ENCODE measurements at places on chromosomes 16 and 17.
A peak's percentile ranks its signal among the peaks of the same experiment; 100 is the strongest.

DNA sequence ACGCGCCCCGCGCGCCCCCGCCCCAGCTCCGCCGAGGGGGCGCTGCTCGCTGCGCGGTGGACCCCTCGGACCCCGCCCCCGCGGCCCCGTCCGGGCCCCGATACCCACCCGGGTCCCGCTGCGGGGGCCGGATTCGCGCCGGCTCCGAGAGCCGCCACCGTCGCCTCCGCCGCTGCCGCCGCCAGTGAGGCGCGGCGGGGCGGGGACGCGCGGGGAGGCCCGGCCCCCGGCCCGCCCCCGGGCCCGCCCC lies at the start of gene TBC1D16:
Gene TBC1D16 (minus strand): TSS at position 186 of the 250 bp plus-strand sequence. CDS start 22,325 bp downstream, outside the sequence.
- no peak for DNase-seq

DNA sequence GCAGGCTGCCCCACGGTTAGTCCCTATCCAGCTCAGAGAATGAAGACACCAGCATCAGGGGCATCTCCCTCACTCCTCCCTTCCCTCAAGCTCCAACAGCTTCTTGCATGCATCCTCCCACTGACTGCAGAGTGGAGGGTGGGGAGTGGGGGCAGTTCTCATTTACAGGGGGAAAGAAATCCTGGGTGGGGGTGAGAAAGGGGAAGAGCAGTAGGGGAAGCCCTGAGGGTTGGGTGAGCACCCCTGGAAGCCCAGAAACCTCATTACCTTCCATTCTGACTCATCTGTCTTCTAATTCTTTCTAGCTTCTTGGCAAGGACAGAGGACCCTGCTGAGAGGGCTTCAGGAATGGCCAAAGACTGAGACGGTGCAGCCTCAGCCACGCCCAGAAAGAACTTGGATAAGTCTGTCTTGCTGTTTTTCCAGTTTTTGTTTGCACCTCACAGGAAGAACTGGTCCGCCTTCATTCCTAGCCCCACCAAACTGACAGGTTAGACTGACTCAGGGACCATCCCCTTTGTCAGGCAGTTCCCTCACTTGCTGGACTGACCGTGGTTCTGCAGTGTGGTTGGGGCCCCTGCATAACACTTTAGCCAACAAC lies 52.5 kb upstream of the WSB1 start:
- peak; percentile 59 for DNase-seq

DNA sequence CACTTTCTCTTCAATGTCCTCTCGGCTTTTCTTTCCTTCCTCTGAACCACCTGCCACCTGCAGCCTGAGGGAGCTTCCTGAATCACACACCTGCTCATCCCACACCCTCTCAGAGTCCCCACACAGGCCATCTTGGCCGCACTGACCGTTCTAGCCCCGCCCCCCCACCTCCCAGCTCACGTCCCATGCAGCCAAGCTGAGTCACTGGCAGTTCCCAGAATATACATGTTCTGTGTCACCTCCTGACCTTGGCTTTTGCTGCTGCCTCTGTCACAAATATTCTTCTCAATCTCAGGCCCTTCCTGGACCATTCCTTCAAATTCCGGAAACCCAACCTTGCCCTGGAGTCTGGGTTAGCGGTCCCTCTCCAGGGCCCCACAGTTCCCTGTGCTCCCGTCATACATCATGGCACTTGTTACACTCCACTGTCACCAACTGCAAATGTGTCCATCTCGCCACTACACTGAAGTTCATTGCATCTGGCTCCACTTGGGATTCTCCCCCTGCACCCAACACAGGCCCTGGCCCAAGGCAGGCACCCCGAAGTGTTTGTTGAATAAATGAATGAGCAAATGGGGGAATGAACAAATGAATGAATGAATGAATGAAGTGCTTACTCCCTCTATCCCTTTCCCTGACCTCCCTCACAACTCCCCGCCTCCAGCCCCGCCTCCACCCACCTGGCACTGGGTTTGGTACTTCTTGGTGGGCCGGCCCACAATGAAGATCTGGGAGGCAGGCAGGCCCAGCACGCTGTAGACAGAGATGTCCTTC lies 12.8 kb downstream of the PIMREG start:
- DNase-seq: peak; percentile 81

GRCh38 chr17:65156185-65156834 lies 19.1 kb downstream of the RGS9 start:
- no peak for DNase-seq

- peak; percentile 77 for DNase-seq
Measured at GRCh38 chr17:29958947-29959657, 17.7 kb downstream of the EFCAB5 start.

GRCh38 chr16:75443298-75443697 lies 10.0 kb upstream of the CFDP1 start:
- DNase-seq: no peak

DNA sequence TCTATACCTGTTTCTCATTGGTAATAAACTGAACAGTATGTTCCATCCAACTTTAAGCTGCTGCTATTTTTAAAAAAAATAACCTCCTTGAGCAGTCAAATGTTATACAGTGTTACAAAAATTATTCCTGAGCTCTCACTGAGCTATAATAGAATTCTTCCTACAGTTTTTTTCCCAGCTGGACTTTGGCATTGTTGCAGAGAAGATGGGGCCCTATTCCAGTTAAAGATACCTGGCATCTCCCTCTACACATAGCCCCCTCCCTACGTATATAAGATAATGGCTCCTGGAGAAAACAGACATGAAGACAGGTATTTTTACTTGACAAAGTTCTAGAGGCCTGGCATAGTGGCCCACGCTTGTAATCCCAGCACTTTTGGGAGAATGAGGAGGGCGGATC lies 1.6 kb upstream of the COX6A2 start:
- no peak for DNase-seq

DNA sequence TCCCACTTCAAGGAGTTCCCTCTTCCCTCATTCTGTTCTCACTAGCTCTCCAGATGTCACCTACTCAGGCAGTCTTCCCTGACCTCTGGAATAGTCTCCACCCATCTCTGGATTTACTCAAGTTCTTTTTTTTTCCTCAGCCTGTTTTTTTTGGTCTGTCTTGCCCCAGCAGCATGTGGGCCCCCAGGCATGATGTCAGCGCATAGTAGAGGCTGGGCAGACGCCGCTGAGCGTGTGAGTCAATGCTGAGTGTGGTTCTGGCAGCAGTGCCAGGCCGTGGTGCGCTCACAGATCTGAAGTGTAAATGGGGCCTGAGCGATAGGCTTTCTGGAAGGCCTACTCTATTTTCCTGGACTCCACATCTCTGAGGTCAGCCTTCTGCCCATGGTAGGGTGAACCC lies 2.7 kb upstream of the KCNJ18 start:
- peak; percentile 60 for DNase-seq

DNA sequence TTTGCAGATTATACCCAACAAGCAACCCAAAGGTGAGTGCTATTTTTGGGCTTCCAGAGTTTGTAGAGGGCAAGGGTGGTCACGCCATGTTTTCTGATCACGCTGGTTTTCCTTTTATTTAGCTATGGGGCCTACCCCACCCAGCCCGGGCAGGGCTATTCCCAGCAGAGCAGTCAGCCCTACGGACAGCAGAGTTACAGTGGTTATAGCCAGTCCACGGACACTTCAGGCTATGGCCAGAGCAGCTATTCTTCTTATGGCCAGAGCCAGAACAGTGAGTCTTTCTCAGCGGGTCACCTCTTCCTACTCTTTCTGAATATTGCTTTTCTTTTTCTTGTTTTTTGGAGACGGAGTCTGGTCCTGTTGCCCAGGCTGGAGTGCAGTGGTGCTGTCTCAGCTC lies 2.5 kb downstream of the FUS start:
- no peak for DNase-seq

DNA sequence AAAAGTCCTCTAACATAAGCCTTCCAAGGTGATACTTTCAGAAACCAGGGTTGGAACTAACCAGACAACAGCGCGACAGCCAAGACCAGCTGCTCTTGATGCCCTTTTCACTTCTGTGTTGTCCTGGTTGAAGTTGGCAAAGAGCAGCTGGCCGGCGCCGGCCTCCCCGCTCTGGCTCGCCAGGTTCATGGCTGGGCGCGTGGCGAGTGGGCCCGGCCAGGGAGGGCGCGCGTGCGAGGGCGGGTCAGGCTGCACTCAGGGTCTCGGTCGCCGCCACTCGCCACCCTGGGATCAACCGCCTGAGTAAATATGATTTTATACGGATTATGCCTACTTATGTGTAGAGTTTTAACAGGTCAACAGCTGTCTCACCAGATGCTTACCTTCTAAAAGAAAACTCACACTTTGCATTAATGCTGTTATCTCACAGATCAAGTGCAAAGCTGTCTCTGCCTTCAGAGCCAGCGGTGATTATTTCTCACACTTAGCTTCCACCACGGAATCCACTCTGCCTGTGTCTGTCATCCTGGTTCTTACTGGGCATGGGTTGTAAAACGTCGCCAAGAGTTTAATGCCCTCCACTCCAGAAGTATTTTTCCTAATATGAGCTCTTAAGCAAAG lies 13.5 kb downstream of the KCTD2 start:
- DNase-seq: no peak

DNA sequence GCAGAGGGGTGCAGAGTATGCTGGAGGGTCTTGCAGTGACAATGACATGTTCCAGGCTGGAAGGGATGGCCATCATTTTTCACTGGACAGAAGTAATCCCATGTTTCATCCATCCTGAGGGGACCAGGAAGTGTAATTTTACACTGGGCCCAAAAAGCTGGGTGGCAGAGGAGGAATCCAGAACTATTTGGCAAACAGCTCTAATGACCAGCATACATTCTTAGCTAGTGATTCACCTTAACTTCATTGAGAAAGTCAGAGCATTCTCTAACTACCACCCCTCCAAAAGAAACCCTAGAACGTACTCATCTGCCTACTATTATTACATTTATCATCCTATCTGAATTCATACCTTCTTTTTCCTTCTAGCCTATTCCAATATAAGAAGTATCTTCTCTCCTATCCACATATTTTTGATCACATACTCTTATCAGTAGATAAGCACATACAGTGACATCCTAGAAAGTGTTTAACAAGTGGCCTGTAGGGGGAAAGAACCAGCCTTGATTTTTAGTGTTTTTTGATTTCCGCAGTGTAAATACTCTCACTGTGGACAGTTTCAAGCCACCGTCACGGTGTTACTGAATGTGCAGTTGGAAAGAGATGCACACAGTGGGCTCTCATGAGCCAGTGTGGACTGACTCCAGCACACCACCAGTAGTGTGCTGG lies 118.1 kb downstream of the FTO start:
- DNase-seq: peak; percentile 80

DNA sequence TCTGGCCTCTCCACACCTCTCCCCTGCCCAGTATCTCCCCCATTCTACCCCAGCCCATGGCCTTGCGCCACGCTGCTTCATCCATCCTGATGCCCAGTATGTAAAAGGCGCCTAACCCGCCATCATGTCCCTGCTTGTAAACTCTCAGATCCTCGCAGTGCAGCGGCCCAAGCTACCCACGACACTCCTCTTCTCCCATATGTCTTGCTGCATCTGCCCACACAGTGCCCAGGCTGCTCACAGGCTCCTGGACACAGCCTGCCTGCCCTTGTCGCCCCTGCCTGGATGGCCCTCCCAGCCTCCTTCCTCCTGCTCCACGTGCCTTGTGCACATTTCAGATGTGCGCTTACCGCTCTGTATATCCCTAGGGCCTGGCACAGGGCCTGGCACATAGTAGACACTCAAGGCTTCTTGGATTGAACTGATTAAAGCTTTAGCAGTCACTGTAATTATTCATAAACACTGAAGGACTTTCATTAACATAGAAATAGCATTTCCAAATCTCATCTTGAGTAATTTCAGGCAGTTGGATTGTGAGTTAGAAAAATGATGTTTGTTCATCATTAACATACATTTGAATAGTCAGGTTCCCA lies 129.1 kb downstream of the CLEC16A start:
- no peak for DNase-seq

GRCh38 chr16:53611179-53611696 lies 92.4 kb downstream of the RPGRIP1L start:
- no peak for DNase-seq

DNA sequence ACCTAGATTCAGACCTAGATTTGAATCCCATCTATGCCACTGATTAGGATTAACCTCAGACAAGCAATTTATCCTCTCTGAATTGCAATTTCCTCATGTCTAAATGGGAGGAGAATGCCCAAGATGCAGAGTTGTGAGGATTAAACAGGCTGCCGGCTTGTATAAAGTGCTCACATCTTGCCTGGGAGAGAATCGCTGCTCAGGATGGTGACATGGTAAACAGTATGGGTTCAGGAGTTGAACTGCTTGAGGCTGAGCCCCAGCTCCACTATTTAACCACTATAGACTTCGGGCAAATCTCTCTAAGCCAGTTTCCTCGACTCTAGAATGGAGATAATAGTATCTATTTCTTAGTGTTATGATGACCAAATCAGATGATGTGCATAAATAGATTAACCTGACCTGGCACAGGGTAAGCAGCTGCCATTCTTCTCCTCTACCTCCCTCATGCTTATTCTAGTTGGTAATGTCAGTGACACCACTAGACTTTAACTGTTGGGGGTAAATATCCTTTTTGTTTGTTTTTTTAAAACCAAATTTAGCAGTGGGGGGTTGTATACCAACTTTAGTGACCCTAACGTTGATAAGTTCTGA lies 732 bp upstream of the RPL27 start:
- DNase-seq: no peak

DNA sequence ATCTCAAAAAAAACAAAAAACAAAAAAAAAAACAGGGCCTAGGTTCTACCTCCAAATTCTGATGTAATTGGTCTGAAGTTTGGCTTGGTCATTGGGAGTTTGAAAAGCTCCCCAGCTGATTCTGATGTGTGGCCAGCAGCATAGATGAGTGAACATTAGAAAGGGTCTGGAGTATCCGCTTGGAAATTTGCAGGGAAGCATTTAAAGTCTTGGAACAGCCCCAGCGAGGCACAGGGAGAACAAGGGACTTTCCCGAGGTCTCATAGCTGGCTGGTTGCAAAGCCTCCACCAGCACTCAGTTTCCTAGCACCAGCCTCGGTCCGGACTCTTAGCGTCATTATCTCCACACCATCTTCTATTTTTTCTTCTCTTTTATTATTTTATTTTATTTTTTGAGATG lies 70.8 kb downstream of the RAB11FIP4 start:
- DNase-seq: peak; percentile 20

GRCh38 chr17:14396547-14396946 lies 95.7 kb downstream of the HS3ST3B1 start:
- DNase-seq: no peak

DNA sequence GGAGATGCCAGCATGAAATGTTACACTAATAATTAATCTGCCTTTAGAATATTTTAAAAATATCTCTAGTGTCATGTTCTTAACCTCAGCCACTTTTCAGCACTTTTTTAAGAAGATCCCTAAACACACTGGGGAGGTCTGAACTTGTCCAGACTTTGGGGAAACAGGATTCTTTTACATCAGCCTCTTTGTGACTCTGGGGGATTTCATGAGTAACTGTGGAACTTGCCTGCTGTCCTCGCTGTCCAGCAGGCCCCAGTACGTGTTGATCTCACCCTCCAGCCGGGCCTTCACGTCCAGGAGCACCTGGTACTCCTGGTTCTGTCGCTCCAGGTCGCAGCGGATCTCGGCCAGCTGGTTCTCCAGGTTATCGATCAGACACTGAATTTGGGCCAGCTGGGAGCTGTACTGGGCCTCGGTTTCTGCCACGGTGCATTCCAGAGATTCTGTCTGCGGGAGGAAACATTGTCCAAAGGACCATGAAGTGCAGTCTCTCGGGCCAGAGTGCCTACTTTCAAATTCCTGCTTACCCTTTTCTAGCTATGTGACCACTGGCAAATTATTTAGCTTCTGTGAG lies 5.5 kb downstream of the KRT40 start:
- no peak for DNase-seq

- DNase-seq: no peak
Measured at GRCh38 chr17:6170349-6170748, 100.2 kb downstream of the WSCD1 start.
